Immature natural killer cell (primary cell): ENCODE measurements at places on chromosomes 3 and 15.

GRCh38 chr3:49916686-49917085 lies 12.9 kb downstream of the MON1A start:
- DNase-seq = no peak

GRCh38 chr15:74316141-74316540 lies 51.3 kb downstream of the CYP11A1 start:
- DNase-seq = no peak

DNA sequence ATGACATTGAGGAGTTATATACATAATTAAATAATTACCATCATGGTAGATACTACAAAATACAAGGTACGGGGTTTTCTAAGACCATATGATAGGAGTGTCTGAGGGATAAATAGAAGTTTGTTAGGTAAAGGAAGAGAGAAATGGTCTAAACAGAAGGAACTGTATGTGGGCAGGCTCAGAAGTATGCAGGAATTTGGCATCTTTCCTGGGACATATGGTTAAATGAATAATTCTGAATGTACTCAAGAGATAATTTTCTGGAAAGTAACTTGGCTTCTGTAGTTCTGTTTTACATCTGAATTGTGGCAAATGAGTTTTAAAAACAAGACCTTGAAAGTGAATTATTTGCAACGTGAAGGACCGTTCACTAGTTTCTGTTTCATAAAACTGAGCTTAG lies 17.5 kb downstream of the LMCD1 start:
- no peak for DNase-seq

GRCh38 chr3:150710097-150710496 lies 6.4 kb upstream of the ERICH6 start:
- DNase-seq = no peak

DNA sequence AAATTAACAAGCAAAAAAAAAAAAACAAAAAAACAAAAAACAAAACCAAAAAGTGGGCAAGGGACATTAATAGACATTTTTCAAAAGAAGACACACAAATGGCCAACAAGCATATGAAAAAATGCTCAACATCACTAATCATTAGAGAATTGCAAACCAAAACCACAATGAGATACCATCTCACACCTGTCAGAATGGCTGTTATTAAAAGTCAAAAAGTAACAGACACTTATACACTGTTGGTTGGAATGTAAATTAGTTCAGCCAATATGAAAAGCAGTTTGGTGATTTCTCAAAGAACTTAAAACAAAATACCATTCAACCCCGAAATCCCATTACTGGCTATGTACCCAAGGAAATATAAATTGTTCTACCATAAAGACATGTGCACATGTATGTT lies 222.4 kb upstream of the CD96 start:
- no peak for DNase-seq

GRCh38 chr15:61527836-61528580 lies 298.9 kb upstream of the RORA start:
- DNase-seq = no peak

DNA sequence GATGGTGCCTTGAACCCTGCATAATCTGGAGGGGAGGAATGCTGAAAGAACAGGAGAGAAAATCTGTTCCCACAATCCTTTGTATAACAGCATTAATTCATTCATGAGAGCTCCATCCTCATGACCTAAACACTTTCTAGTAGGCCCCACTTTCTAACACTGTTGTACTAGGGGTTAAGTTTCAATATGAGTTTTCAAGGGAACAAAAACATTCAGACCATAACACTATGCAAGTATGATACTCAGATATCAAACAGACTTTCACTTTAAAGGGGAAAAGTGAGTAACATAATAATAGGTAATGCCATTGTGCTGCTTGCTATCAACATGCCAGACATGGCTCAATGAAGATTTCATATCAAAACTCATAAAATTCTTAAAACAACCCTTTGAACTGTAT lies 32.4 kb upstream of the PLSCR2 start:
- DNase-seq = no peak
